ENCODE measurements at places on chromosomes 1 and 21.

DNA sequence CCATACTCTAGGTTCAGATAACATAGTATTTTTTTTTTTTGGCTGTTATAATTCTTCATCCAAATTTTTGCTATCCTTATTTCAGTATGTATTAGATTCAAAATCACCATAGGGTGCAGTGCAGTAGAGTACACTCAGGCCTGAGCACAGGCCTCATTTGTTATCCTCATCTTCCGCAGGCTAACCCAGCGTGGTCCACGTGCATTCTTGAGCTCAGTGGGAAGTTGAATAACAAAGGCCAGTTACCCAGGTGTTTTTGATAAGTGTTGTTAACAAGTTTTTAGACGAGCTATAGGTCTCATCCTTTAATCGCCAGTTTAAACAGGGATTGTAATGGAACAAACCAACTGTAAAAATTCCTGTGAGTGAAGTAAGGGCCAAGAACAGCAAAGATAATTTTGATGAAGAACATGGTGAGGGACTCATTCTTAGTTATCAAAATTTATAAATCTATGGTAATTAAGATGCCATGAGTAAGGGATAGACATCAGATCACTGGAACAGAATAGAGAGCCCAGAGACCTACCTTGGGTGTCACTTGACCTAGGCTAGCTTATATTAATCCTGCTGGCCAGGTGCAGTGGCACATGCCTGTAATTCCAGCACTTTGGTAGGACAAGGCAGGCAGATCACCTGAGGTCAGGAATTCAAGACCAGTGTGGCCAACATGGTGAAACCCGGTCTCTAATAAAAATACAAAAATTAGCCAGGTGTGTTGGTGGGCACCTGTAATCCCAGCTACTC lies 22.0 kb downstream of the FLVCR1 start:
- DNase-seq = no peak

- DNase-seq = no peak
Observed at GRCh38 chr1:78044796-78045562, 787 bp upstream of the GIPC2 start.

GRCh38 chr1:211944733-211945500 lies 90.4 kb downstream of the INTS7 start:
- no peak for DNase-seq

GRCh38 chr1:155978973-155979429 lies 654 bp upstream of the ARHGEF2 start:
- DNase-seq = no peak

DNA sequence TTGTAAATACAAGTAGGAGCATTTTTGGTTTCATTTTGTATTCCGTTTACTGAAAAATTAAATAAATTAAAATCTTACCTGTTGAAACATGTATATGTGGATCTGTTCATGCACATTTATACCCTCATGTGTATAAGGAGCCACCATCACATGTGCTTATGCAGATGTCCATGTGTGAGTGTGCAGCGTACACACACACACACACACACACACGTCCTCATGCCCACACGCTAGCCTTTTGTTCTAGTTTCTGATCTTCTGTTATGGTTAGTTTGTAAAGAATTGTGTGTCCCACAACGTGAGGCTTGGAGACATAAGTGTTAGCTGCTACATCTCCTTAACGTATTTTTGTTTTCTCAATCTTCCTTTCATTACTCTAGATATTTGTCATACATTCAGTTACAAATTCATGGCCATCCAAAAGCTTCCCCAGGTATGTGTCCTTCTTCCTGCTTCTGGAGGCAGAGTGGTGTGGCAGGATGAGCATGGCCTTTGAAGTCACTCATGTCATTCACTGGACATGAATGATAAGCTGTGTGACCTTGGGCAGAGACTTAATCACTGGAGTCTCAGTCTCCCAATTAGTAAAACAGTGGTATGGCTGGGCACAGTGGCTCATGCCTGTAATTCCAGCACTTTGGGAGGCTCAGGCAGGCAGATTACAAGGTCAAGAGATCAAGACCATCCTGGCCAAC lies 54.6 kb downstream of the TENT5C start:
- no peak for DNase-seq

GRCh38 chr1:73333847-73334503 lies 864.0 kb downstream of the LRRIQ3 start:
- no peak for DNase-seq
